ENCODE measurements at places on chromosomes 7 and 10.

DNA sequence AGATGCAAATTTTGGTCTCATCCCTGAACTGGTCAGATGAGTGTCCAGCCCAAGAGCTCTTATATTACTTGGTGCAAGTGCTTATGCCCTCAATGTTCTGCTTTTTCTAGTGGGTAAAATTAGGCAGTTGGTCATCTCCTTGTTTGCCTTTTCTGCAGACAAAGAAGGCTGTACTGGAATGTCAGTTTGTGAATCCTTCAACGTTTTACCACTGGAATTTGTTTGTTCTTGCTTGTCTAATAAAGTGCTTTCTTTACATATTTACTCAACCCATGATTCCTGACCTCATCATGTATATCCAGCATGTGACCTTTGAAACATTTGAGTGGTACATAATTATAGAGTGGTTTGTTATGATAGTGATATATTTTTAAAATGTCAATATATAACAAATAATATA is 232.2 kb upstream of the TEX47 start:
- no peak for DNase-seq

- no peak for DNase-seq
These were observed 105.6 kb upstream of the COL1A2 start for GRCh38 chr7:94289071-94289470.

DNA sequence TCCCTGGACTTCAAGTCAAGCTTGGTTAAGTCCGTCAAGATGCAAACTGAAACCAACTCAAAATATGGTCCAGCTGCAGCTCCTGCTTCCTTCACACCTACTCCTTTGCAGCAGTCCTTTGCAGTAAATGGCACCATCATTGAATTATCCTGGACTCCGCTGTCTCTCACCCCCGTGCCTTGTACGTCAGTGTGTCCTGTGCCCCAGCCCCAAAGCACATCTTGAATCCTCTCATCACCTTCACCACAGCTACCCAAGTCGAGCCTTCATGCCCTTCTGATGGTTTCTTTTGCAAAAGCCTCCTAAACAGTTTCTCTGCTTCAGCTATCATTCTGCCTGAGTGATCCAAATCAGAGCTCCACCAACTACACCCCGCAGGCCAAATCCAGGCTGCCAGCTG is 88.4 kb upstream of the LEP start:
- DNase-seq, result no peak

DNA sequence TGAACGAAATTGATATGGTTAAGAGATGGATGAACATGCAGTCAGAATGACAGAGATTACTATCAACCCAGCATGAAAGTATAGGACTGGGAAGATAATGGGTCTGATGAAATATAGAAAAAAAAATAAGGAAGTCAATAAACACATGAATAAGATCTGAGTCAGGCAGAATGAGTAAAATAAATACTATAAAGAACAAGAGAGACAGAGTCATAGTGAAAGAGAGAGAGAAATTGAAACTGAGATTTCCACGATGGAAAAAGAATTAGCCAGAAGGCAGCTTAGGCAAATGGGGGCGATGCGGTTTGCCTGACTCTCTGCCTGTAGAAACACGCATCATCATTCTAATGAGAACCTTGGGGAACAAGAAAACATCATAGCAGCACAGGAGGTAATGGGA is 26.6 kb downstream of the SEMA3D start:
- no peak for DNase-seq

- no peak for DNase-seq
These were observed 20.8 kb upstream of the DDIT4 start for GRCh38 chr10:72252972-72253371.

DNA sequence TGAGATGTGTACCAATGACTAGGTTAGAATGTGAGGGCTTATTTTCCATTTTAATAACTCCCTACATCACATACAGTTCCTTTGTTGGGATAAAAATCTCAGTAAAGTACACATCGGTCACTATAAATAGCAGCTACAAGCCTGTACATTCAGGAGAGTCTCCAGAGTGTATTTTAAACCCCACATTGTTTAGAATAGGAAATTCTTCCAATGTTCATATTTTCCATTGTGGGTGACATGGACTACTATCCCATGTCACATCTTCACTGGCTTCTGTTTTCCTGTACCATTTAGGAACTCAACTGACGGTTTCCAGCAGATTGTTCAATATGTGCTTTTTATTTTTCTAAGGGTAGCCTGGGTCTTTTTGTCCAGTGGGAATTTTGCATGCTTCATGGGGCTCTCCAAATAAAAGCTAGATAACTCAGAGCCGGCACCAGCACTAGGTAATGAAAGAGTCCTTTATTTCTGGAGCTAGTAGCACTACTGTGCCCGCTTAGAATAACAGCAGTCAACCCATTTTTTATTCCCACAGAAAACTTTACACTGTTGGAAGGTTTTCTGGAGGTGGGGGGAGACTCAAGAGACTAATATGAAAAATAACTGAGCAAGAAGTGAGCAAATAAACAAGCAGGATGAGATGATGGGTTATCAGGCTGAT is 100.5 kb downstream of the CALD1 start:
- DNase-seq, result no peak

- DNase-seq, result no peak
These were observed 14.0 kb upstream of the PTTG1IP2 start for GRCh38 chr7:90455163-90456030.

GRCh38 chr7:108684629-108685028 is 115.0 kb downstream of the DNAJB9 start:
- no peak for DNase-seq

DNA sequence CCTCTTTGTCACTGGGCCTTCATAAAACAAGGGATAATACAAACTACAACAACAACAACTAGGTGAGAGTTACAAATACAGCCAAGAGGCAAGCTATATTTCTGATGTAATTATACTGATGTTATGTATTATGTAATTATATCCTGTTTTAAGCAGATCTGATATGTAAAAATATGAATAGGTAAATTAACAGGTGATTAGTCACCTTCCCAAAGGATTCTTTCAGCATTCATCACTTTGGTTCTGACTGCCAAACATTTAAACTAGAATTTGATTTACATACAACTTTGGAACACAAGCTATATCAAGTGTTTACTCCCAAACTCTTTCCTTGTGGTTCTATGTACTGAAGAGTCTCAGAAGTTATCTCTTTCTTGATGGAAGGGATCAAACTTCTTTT is 53.7 kb downstream of the BEND7 start:
- DNase-seq, result no peak
